ENCODE measurements at places on chromosomes 1 and 21. TPM values are rescaled to one million over a fixed set of nuclear protein-coding genes. Genes with fewer than 3 reads are reported as not detected.

Gene OTUD3
- total RNA-seq, result 15.1 TPM

Gene GSTM5
- total RNA-seq, result 6.0 TPM

Gene AQP10
- total RNA-seq, result 1.3 TPM

Gene PCP4L1
- 2.5 TPM for total RNA-seq

Gene KCNJ15
- not detected for total RNA-seq

GRCh38 chr1:245512980-245513578, 358.3 kb downstream of the KIF26B start:
- no peaks in the 10 kb centered on the region for H3K36me3 ChIP-seq
- H3K27me3 ChIP-seq, result no peaks in the 10 kb centered on the region
- DNase-seq, result peak; percentile 8

DNA sequence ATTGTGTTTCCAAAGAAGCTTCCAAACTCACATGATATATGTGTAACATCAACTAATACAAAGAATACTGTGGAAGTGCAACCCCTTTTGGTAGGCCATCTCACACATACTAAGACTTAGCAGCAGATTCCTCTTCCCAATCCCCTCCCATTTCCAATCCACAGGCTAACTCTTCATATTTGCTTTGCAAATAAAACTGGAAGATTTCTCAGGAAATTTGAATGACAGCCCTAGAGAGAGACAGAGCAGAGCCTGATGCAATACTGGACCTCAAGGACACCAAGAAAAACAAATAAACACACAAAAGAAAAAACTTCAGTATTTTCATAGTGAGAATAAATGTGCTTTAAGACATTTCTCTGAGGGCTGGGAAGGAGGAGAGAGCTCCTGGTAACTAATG, 190.2 kb upstream of the BRINP3 start:
- no peaks in the 10 kb centered on the region for H3K4me1 ChIP-seq
- no peaks in the 10 kb centered on the region for H3K36me3 ChIP-seq
- no peaks in the 10 kb centered on the region for H3K27me3 ChIP-seq
- peak overlapping the region; percentile 28 for H3K27ac ChIP-seq

DNA sequence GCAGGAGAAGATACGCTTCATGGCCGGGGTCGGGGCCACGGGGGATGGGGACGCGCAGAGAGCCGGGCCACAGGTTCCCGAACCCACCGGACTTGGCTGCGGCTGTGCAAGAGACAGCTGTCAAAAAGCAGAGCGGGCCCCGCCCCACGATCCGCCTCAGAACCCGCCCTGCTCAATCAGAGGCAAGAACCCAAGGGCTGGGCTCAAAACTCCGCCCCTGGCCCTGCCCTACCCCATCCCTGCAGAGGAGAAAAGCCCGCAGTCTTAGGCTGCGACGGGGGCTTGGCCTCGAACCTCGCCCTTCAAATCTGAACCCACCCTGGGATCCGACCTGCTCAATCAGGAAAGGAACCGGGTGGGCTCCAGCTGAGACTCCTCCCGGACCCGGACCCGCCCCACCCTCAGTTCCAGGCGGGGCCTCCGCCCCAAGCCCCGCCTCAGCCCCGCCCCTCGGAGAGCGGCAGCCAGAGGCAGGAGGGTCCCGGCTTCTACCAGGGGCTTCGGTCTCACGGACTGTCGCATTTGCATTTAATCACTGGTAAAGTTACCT, at the start of gene ANKRD35:
ANKRD35 (minus strand) TSS at position 129 of the 550 bp plus-strand sequence; CDS start at position 21, 108 bp downstream.
- H3K27ac ChIP-seq, result no peak within 1 kb of the TSS
- 0 out of 2 replicates have a peak, but pooled peaks cover 2% of the 10 kb centered on the region for H3K27me3 ChIP-seq
- no peaks in the 10 kb centered on the region for H3K36me3 ChIP-seq
- peak; percentile 80 for DNase-seq
- peaks cover 8% of the 10 kb centered on the region for H3K4me1 ChIP-seq

DNA sequence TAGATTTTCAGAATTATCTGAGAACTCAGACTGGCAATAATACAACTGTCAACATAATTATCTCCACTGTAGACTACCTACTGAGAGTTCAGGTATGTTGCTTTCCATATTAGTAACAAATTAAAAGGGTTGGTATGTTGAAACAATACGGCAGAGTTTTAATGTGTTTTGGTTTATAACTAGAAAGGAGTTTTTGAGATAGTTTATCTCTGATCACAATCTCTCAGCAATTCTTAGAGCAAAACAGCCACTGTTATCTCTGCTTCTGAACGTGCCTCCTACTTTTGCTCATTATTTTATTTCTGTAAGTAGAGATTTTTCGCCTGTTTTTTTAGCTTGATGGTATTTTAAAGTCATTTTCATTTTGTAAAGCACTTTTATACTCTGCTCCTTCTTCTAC, 118.7 kb downstream of the ZP4 start:
- H3K4me3 ChIP-seq, result no peak overlapping the region
- no peaks in the 10 kb centered on the region for H3K27me3 ChIP-seq

DNA sequence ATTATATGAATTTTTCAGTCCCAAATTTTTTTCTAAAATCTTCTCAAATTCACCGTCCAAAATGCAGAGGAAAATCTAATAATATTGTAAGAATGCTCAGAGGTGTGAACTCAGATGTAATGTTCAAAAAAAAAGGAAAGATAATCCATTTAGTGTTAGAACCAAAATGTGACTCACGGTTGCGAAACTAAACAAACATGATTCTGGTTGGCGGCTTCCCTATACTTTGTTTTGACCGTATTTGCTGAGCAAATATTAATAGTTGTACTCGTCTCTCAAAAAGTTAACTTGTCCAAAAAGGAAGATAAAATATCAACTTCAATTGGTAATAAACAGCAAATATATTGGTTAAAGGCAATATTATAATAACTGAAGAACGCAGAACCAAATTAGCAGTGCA, 34.4 kb downstream of the ZSWIM5 start:
- H3K36me3 ChIP-seq, result no peaks in the 10 kb centered on the region
- 0 out of 2 replicates have a peak, but pooled peaks cover 5% of the 10 kb centered on the region for H3K4me1 ChIP-seq
- peak; percentile 52 for DNase-seq

GRCh38 chr1:221154932-221155331, 275.7 kb downstream of the HLX start:
- H3K4me1 ChIP-seq, result no peaks in the 10 kb centered on the region
- no peaks in the 10 kb centered on the region for H3K27me3 ChIP-seq

DNA sequence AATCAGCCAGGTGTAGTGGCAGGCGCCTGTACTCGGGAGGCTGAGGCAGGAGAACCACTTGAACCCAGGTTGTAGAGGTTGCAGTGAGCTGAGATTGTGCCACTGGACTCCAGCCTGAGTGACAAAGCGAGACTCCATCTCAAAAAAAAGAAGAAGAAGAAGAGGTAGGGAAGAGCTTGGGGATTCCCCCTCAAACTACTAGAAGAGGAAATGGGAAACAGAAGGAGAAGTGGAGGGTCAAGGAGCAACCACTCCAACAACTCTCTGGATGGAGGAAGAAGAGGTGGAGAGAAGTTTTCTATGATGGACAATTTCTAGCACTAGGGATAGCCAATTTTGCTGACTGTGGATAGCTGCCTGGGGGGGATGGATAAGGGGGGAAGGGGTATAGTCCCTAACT, 14.9 kb upstream of the SLAMF9 start:
- DNase-seq, result no peak
- peaks cover 44% of the 10 kb centered on the region for H3K4me1 ChIP-seq
- H3K4me3 ChIP-seq, result no peak overlapping the region
- H3K27ac ChIP-seq, result no peak overlapping the region
- no peaks in the 10 kb centered on the region for H3K27me3 ChIP-seq

- no peaks in the 10 kb centered on the region for H3K27me3 ChIP-seq
- H3K36me3 ChIP-seq, result no peaks in the 10 kb centered on the region
- H3K4me1 ChIP-seq, result no peaks in the 10 kb centered on the region
- H3K27ac ChIP-seq, result no peak overlapping the region
Observed at GRCh38 chr1:71304125-71304524, 223.3 kb upstream of the ZRANB2 start.

DNA sequence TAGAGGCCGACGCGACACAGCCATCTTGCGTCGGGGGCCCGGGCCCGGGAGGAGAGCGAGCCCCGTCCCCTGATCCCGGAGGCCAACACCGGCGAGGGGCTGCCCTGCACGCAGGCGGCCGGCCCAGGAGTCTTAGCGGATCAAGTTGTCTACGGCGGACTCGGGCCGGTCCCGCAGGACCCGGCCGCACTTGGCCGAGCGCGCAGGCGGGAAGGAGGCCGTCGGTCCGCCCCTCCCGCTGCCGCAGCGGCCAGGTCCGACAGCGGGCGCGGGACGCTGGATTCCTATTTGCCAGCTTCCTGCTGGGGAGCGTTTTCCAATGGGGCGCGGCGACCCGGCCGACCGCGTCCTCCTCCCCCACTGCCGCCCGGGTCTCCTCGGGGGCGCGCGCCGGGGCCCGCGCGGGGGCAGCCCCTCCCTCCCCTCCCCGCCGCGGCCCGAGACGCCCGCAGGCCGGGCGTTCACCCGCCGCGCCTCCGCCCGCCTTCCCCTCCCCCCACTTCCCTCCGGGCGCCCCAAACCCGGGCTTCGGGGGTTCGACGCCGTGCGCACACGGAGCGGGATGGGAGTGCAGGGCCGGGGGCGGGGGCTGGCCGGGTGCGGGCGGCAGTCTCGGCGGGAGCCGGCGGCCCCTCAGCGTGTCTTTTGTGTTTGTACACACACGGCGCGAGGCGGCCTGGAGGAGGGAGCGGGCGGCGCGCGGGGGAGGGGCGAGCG, 517 bp upstream of the H3-3A start:
- DNase-seq, result peak; percentile 92
- H3K27ac ChIP-seq, result peak overlapping the region; percentile 99
- peaks cover 9% of the 10 kb centered on the region for H3K4me1 ChIP-seq
- H3K4me3 ChIP-seq, result peak overlapping the region; percentile 93
- no peaks in the 10 kb centered on the region for H3K27me3 ChIP-seq

- H3K27ac ChIP-seq, result no peak overlapping the region
- H3K4me1 ChIP-seq, result no peaks in the 10 kb centered on the region
- no peaks in the 10 kb centered on the region for H3K27me3 ChIP-seq
- H3K4me3 ChIP-seq, result no peak overlapping the region
Observed at GRCh38 chr1:204885790-204886189, 15.1 kb downstream of the NFASC start.

- no peaks in the 10 kb centered on the region for H3K36me3 ChIP-seq
- H3K4me3 ChIP-seq, result no peak overlapping the region
- H3K27ac ChIP-seq, result no peak overlapping the region
- H3K4me1 ChIP-seq, result no peaks in the 10 kb centered on the region
- no peak for DNase-seq
Observed at GRCh38 chr1:35345439-35345981, 77.0 kb downstream of the ZMYM4 start.

DNA sequence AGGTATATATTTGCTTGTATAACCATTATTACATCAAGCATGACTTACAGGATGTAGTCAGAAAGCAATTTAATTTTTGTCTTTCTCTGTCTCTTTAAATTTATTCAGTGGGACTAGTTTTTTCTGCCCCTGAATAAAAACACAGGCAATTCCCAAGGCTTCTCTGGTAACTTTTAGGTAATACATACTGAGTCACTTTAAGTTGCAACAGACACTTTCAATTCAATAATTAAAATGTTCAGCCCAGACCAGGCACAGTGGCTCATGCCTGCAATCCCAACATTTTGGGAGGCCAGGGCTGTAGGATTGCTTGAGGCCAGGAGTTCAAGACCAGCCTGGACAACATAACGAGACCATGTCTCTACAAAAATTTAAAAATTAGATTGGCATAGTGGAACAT, 12.3 kb downstream of the SLC44A3 start:
- no peaks in the 10 kb centered on the region for H3K4me1 ChIP-seq
- H3K4me3 ChIP-seq, result no peak overlapping the region
- H3K27me3 ChIP-seq, result no peaks in the 10 kb centered on the region
- no peak for DNase-seq
- no peak overlapping the region for H3K27ac ChIP-seq
- H3K36me3 ChIP-seq, result no peaks in the 10 kb centered on the region

DNA sequence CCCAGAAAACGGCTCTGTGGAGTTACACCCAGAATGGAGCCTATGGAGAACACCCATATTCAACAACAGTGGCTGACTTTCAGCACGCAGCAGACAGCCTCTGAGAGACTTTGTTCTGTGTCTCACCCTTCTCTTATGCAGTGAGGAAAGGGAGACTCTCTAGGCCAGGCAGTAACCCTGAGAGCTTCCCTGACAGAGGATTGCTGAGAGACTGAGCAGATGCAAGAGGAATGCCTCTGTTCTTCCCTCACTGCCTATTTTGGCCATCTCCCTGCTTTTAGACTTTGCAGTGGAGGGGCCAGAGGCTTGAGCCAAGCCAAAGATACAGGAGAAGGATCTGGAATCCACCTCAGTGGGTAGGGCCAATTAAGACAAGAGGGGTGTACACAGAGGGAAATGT, 41.8 kb upstream of the SLC16A1 start:
- no peak overlapping the region for H3K4me3 ChIP-seq
- no peaks in the 10 kb centered on the region for H3K36me3 ChIP-seq
- no peak overlapping the region for H3K27ac ChIP-seq
- DNase-seq, result no peak
- no peaks in the 10 kb centered on the region for H3K4me1 ChIP-seq

DNA sequence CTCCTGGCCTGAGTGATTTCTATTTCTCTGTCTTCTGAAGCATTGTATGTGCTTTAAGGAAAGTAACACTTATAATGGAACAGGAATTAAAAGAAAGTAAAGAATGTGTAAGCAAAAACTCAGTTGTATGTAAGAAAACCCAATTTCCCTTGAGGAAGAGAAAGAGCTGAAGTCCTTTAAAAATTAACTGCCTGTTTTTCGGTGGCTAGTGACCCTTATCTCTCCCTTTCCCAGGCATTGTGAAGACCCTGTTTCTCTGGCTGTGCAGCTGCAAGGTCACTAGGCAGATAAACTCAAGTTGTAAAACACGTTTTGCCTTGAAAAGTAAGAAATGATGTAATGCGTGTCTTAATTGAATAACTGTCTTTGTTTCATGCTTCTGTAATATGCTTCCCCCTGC, 8.5 kb downstream of the MYOM3 start:
- H3K4me1 ChIP-seq, result 0 out of 2 replicates have a peak, but pooled peaks cover 9% of the 10 kb centered on the region
- H3K36me3 ChIP-seq, result no peaks in the 10 kb centered on the region
- DNase-seq, result no peak
- H3K27me3 ChIP-seq, result no peaks in the 10 kb centered on the region
- H3K4me3 ChIP-seq, result no peak overlapping the region

GRCh38 chr1:45116340-45116739, 90.1 kb downstream of the ZSWIM5 start:
- no peak overlapping the region for H3K27ac ChIP-seq
- H3K36me3 ChIP-seq, result no peaks in the 10 kb centered on the region
- no peak overlapping the region for H3K4me3 ChIP-seq
- no peaks in the 10 kb centered on the region for H3K4me1 ChIP-seq
- no peaks in the 10 kb centered on the region for H3K27me3 ChIP-seq

DNA sequence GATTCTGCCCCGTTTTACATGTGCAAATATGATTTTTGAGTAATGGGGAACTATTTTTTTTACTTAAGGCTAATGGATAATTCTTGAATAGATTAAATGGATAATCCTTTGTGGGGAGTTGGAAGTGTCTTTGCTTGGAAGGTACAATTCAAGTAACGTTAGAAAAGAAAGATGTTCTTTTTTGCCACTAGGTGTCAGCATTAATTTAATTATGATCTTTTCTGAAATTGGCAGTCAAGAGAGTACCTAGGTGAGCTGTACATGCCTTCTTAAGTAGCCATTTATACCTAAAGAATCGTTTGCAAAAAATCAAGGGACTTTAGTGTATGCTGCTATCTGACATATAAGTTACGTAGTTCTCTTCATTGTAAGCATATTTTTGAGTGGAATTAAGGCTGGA, 2.2 kb downstream of the FBXO28 start:
- no peaks in the 10 kb centered on the region for H3K27me3 ChIP-seq
- no peak overlapping the region for H3K4me3 ChIP-seq
- H3K36me3 ChIP-seq, result no peaks in the 10 kb centered on the region
- DNase-seq, result peak; percentile 9
- H3K27ac ChIP-seq, result no peak overlapping the region

GRCh38 chr1:119040489-119040888, 52.3 kb upstream of the TBX15 start:
- no peaks in the 10 kb centered on the region for H3K36me3 ChIP-seq
- H3K4me1 ChIP-seq, result no peaks in the 10 kb centered on the region
- no peak overlapping the region for H3K27ac ChIP-seq
- no peaks in the 10 kb centered on the region for H3K27me3 ChIP-seq
- DNase-seq, result no peak

Data from Caco-2 (cell line).